ENCODE measurements at places on chromosomes 1 and 21.
A peak's percentile ranks its signal among the peaks of the same experiment; 100 is the strongest.

- no peak for DNase-seq
Observed at GRCh38 chr1:26283279-26283853, 3.5 kb downstream of the SH3BGRL3 start.

GRCh38 chr1:21869620-21870121 is 57.6 kb downstream of the LDLRAD2 start:
- no peak for DNase-seq

DNA sequence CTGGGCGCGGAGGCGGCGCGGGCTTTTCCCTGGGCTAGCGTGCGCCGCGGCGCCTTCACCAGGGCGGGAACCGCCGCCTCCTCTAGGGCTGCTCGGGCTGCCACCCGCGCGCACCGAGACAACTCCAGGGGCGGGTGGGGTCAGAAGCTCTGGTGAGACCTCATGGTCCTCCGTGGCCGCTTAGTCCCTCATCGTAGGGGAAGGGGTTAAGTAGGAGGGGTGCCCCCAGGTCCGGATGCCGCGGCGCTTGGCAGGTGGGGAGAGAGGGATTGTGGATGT is 559 bp downstream of the SERTAD4 start:
- no peak for DNase-seq

DNA sequence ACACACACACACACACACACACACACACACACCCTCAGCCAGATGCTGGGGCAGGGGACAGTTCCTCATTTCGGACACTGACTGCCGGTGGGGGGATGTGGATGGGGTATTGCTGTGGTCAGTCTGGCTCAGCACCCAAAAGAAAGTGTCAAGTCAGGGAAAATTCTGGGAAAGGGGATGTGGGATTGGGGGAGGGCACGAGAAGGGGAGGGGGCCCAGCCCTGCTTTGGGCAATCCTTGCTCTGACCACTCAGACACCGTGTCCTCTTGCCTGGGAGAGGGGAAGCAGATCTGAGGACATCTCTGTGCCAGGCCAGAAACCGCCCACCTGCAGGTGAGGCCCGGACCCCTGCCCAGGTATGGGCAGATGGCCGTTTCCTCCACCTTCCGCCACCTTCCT is at the start of gene C1QC:
TSS of gene C1QC (plus strand) at position 253 of the 400 bp plus-strand sequence. CDS start 391 bp downstream, outside the sequence.
- no peak for DNase-seq

GRCh38 chr1:36465731-36466369 is 1.7 kb upstream of the MRPS15 start:
- DNase-seq = no peak

GRCh38 chr1:72777918-72778317 is 495.6 kb upstream of the NEGR1 start:
- no peak for DNase-seq

DNA sequence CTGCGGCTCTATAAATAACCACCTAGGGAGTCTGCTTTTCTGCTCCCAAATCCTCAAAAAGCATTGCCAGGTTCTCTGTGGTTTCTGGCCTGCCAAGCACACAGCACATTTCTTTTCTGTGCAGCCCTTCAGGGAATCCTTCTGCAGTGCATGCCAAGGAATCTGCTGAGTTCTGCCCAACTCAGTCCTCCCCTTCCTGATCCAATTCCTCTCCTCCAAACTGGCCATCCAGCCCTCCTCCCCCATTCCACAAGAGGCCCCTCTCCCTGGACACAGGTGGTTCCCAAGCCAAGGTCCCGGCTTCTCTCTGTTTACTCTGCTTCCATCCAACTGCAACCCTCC is 61.8 kb downstream of the HIVEP3 start:
- no peak for DNase-seq

DNA sequence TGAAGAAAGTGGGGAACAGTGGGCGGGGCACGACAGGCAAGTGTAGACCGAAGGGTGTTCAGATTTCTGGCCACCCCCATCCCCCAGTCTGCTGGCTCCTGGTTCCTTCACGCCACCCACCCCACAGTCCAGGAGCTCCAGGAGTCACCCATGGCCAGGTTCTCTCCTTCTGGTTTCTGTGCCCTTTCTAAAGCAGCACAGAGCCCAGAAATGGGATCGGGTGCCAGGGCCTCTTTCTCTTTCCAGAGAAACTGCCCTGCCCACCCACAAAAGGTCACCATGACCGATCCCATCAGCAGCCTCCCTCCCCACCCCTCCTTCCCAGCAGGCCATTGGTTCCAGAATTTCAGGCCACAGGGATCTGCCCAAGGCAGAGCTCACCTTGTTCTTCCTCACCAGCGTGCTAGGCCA is 3.2 kb upstream of the CELSR2 start:
- DNase-seq = no peak

GRCh38 chr1:108075055-108075454 is 110.1 kb upstream of the VAV3 start:
- no peak for DNase-seq

DNA sequence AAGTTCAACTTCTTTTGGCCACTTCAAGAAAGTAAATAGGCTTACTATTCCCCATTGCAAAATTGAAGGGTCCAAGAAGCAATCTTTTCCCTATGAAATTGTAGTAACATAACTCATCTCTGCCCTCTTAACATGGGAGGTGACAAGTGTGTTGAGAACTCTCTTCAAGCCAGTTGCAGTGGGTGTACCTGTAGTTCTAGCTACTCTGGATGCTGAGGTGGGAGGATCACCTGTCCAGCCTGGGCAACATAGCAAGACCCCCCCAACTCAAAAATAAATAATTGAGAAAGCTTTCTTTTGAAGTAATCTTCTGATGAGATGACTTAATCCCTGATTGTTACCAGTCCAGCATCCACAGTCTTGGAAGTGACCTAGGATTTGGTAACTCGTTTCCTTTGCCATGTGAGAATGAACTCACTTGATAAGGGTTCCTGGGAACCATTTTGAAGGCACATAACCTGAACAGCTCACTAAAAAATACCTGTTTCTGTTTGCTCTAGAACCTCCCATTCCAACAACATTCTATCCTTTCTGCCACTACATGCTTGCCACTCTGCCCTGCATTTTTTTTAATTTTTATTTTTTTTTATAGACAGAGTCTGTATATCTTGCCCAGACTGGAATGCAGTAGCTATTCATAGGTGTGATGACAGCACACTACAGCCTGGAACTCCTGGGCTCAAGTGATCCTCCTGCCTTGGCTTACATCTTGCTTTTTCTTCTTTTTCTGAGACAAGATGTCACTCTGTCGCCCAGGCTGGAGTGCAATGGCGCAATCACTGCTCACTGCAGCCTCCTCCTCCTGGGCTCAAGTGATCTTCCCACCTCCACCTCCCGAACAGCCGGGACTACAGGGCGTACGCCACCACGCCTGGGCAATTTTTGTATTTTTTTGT is 1.4 kb upstream of the IPO9 start:
- DNase-seq = no peak

- no peak for DNase-seq
Observed at GRCh38 chr21:16310176-16310575, 580.4 kb downstream of the USP25 start.

- DNase-seq = no peak
Observed at GRCh38 chr1:64337926-64338325, 132.0 kb upstream of the CACHD1 start.

- peak; percentile 88 for DNase-seq
Observed at GRCh38 chr1:207050480-207051190, 373 bp downstream of the YOD1 start.

DNA sequence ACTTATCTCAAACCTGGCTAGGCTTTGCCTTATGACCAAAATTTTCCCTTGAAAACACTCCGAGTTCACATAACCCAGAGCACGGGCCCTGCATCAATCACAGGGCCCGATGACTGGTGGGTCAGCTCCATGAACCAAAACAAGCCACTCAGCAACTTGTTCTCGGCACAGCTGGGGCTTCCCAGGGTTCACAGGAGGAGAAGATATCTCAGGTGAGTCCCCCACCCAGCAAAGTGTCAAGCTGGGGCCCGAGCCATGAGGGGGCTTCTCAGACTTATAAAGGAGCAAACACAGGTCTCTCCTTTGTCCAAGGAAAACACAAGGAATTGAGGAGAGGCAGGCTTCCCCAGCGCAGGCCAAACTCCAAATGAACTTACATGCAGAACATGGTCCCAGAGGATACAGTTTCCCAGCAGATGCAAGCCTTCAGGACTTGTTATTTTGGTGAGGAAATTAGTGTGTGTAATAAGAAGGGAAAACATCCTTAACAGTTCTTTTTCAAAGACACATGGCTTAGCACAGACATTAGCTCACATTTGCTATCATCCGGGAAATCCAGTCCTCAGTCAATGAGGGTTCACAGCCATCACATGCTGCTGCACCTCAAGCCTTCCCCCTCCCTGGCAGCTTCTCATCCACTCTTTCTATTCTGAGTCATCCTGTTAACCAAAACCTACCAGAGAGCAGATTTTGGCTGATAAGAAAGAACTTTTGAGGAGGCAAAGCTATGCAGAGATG is 98.1 kb upstream of the NFIA start:
- no peak for DNase-seq

GRCh38 chr1:62417351-62417999 is 19.4 kb upstream of the USP1 start:
- no peak for DNase-seq

- no peak for DNase-seq
Observed at GRCh38 chr1:57520743-57521515, 97.1 kb upstream of the DAB1 start.

DNA sequence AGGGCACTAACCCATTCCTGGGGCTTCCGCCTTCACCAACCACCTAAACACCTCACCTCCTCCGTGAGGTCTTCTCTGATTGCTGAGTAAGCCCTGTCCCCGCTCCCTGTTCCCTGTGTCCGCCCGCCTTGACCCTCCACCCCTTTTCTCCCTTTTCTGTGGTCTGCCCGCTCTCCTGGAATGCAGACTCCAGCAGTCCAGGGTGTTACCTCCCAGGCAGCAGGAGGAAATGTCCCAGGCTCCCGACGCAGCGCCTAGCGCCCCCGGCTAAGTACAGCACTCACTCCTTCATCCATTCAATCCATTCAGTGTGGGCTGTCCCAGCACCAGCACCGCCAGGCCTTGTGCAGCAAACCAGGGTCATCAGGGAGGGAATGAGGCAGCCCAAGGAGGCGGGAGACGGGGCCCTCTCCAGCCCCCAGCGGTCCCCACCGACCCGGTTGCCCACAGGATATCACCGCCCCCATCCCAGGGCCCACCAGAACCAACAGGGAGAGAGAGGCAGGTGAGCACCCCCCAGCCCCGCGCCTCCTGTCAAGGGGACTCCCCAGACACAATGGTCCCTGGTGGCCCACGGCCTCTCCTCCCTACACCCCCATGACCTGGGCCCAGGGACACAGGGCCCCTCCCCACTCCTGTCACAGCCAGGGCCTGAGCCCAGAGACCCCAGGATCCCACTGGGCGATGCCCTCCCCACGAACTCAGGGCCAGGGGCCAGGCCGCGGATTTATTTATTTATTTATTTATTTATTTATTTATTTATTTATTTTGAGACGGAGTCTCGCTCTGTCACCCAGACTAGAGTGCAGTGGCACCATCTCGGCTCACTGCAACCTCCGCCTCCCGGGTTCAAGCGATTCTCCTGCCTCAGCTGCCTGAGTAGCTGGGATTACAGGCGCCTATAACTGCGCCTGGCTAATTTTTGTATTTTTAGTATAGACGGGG is 10.2 kb downstream of the TNFRSF14 start:
- DNase-seq = no peak

GRCh38 chr1:31830065-31830464 is 14.2 kb upstream of the SPOCD1 start:
- DNase-seq = no peak

- no peak for DNase-seq
Observed at GRCh38 chr21:43919871-43920801, 55.1 kb downstream of the AGPAT3 start.

- no peak for DNase-seq
Observed at GRCh38 chr1:81731989-81732388, 68.7 kb upstream of the ADGRL2 start.

Measured in activated T-cell treated with anti-CD3 and anti-CD28 coated beads for 48 hours (primary cell).